Effector memory CD4-positive, alpha-beta T cell (primary cell): ENCODE measurements at places on chromosomes 3 and 15.

- no peak overlapping the region for H3K4me3 ChIP-seq
- no peak overlapping the region for H3K27ac ChIP-seq
- H3K27me3 ChIP-seq, result peaks cover 3% of the 10 kb centered on the region
- DNase-seq, result no peak
- H3K36me3 ChIP-seq, result no peaks in the 10 kb centered on the region
Observed at GRCh38 chr3:185691622-185692021, 105.5 kb downstream of the SENP2 start.

- no peak overlapping the region for H3K4me3 ChIP-seq
- no peaks in the 10 kb centered on the region for H3K36me3 ChIP-seq
- no peaks in the 10 kb centered on the region for H3K27me3 ChIP-seq
- no peak overlapping the region for H3K27ac ChIP-seq
- no peaks in the 10 kb centered on the region for H3K4me1 ChIP-seq
- DNase-seq, result no peak
Observed at GRCh38 chr3:51530485-51530884, 8.0 kb upstream of the RAD54L2 start.

- H3K4me3 ChIP-seq, result no peak overlapping the region
- H3K36me3 ChIP-seq, result no peaks in the 10 kb centered on the region
- no peak for DNase-seq
- no peaks in the 10 kb centered on the region for H3K4me1 ChIP-seq
Observed at GRCh38 chr3:29597376-29598008, 316.6 kb downstream of the RBMS3 start.

- no peaks in the 10 kb centered on the region for H3K4me1 ChIP-seq
- no peaks in the 10 kb centered on the region for H3K27me3 ChIP-seq
- H3K4me3 ChIP-seq, result no peak overlapping the region
- no peaks in the 10 kb centered on the region for H3K36me3 ChIP-seq
- H3K27ac ChIP-seq, result no peak overlapping the region
- no peak for DNase-seq
Observed at GRCh38 chr3:173584838-173585831, 187.6 kb downstream of the NLGN1 start.

DNA sequence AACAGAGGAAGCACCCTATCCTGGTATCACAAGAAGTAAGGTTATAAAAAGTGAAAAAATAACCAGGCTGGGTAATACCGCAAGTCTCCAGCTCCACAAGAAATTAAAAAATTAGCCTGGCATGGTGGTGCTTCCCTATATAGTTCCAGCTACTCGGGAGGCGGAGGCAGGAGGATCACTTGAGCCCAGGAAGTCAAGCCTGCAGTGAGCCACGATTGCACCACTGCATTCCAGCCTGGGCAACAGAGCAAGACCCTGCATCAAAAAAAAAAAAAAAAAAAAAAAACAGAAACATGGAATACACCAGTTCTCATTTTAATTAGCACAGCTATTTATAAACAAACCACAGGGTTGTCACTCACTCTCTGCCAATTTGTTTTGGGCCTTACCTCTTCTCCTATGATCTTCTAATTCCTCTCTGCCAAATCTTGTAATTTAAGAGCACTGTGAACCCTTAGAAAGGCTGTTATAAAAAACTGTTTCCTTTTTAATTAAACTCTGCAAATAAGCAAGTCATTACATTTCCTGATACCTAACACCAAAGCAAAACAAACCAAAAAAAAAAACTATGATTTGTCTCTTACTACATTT, 22.6 kb downstream of the DCUN1D1 start:
- H3K36me3 ChIP-seq, result peaks cover 12% of the 10 kb centered on the region
- H3K27me3 ChIP-seq, result no peaks in the 10 kb centered on the region
- no peak for DNase-seq
- no peaks in the 10 kb centered on the region for H3K4me1 ChIP-seq

- no peak overlapping the region for H3K4me3 ChIP-seq
- H3K4me1 ChIP-seq, result no peaks in the 10 kb centered on the region
- H3K27ac ChIP-seq, result no peak overlapping the region
- no peaks in the 10 kb centered on the region for H3K27me3 ChIP-seq
- H3K36me3 ChIP-seq, result no peaks in the 10 kb centered on the region
Observed at GRCh38 chr3:69259125-69259524, 126.8 kb downstream of the FRMD4B start.

DNA sequence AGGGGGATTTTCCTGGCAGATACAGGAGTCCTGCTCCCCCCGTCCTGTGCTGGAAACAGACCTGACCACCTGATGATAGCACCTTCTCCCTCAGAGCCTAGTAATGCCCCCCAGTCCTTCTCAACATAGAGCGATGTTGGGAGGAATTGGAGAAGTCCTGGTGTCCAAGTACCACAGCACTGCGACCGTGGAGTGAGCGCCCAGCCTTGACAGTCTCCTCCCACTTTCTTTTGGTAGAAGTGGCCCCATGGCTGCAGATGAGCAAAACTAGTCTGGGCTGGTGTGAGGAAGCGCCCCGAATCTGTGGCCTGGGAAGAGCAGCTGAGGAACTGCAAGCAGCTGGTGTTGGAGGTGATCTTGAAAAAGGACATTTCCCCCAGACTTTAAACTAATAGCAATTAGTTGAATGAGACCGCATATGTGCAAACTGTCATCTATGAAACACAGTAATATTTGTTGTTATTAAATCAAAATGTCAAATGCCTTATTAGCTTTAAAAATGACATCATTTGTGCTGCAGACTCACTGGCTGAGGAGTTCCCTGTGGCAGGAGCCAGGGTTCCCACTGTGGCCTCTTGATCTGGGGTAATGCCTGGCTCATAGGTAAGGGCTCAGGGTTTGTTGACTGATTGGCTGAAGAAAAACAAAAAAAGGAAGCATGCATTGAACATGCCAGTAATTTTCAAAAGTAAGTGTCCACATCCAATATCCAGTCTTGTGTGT, 121.8 kb downstream of the CACNA2D3 start:
- H3K27me3 ChIP-seq, result no peaks in the 10 kb centered on the region
- H3K36me3 ChIP-seq, result no peaks in the 10 kb centered on the region
- no peak overlapping the region for H3K4me3 ChIP-seq
- H3K27ac ChIP-seq, result no peak overlapping the region
- no peak for DNase-seq

- H3K4me1 ChIP-seq, result no peaks in the 10 kb centered on the region
- no peak for DNase-seq
- H3K4me3 ChIP-seq, result no peak overlapping the region
Observed at GRCh38 chr3:158696618-158697017, 24.2 kb upstream of the LXN start.

DNA sequence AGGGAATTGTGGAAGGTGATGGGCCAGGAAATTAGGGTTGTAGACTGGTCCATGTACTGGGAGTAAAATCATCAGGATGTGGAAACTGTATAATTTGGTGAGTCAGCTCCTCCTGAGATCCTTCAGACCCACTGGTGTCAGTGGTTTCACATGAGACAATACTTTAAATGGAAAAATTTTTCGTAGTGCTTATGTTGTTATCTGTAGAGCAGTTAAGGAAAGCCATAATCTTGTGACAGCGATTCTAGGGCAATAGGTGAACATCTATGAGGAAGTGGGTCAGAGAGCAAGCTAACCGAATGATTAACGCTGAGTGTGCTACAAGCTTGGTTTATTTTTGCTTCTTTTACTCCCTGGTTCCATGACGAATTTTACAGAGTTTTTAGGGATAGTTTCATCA, 200.6 kb downstream of the CADM2 start:
- no peak overlapping the region for H3K4me3 ChIP-seq
- DNase-seq, result no peak
- H3K4me1 ChIP-seq, result no peaks in the 10 kb centered on the region
- no peaks in the 10 kb centered on the region for H3K36me3 ChIP-seq

GRCh38 chr3:107992976-107993684, 97.7 kb downstream of the CD47 start:
- DNase-seq, result no peak
- H3K27me3 ChIP-seq, result no peaks in the 10 kb centered on the region
- H3K27ac ChIP-seq, result no peak overlapping the region
- H3K36me3 ChIP-seq, result no peaks in the 10 kb centered on the region

- no peak for DNase-seq
- H3K36me3 ChIP-seq, result no peaks in the 10 kb centered on the region
- H3K4me3 ChIP-seq, result no peak overlapping the region
- no peak overlapping the region for H3K27ac ChIP-seq
- no peaks in the 10 kb centered on the region for H3K27me3 ChIP-seq
Observed at GRCh38 chr15:66911131-66911700, 154.2 kb upstream of the SMAD3 start.

GRCh38 chr3:10504171-10505049, 976 bp downstream of the ATP2B2 start:
- no peak for DNase-seq
- H3K27ac ChIP-seq, result no peak overlapping the region
- no peaks in the 10 kb centered on the region for H3K4me1 ChIP-seq
- peaks cover 17% of the 10 kb centered on the region for H3K27me3 ChIP-seq

- peak overlapping the region; percentile 72 for H3K27ac ChIP-seq
- no peak for DNase-seq
- no peaks in the 10 kb centered on the region for H3K27me3 ChIP-seq
Observed at GRCh38 chr15:34584330-34584668, 848 bp upstream of the GOLGA8B start.

- no peaks in the 10 kb centered on the region for H3K27me3 ChIP-seq
- no peak for DNase-seq
- no peaks in the 10 kb centered on the region for H3K36me3 ChIP-seq
- no peak overlapping the region for H3K4me3 ChIP-seq
Observed at GRCh38 chr15:73709686-73710085, 25.5 kb downstream of the CD276 start.

GRCh38 chr3:170896781-170897180, 11.7 kb downstream of the EIF5A2 start:
- no peak overlapping the region for H3K4me3 ChIP-seq
- no peaks in the 10 kb centered on the region for H3K4me1 ChIP-seq
- H3K36me3 ChIP-seq, result peaks cover 5% of the 10 kb centered on the region

- no peak overlapping the region for H3K4me3 ChIP-seq
- no peaks in the 10 kb centered on the region for H3K4me1 ChIP-seq
- no peak overlapping the region for H3K27ac ChIP-seq
- no peak for DNase-seq
- H3K27me3 ChIP-seq, result no peaks in the 10 kb centered on the region
Observed at GRCh38 chr15:70348581-70349344, 251.0 kb upstream of the TLE3 start.

DNA sequence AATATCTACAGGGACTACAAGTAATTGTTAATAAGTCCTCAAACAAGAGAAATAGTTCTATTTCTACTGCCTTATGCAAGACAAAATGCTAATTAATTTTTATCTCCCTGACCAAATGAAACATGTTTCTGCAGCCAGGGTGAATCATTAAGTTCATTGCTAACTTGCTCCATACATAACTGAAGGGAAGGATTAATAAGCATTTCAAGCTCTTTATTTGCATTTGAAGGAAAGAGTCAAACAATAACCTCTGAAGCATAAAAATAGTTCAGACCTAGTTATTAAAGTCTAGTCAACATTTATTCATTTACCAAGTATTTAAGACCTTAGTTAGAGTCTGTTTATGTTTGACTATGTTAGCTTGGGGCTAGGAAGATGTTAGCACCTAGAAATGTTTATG, 120.0 kb downstream of the ATP1B3 start:
- no peak overlapping the region for H3K4me3 ChIP-seq
- no peaks in the 10 kb centered on the region for H3K4me1 ChIP-seq
- no peak overlapping the region for H3K27ac ChIP-seq
